Neural progenitor cell (in vitro differentiated cells): ENCODE measurements at places on chromosomes 12 and 14. TPM values are rescaled to one million over a fixed set of nuclear protein-coding genes. Genes with fewer than 3 reads are reported as not detected.

TPPP2 gene
- not detected in 2 replicates for total RNA-seq

KRT74 gene
- not detected in 2 replicates for total RNA-seq

- no peaks in the 10 kb centered on the region for H3K27me3 ChIP-seq
- DNase-seq = no peak
- H3K4me3 ChIP-seq = no peak overlapping the region
- H3K36me3 ChIP-seq = no peaks in the 10 kb centered on the region
- H3K27ac ChIP-seq = no peak overlapping the region
- no peaks in the 10 kb centered on the region for H3K4me1 ChIP-seq
These were observed 219.1 kb downstream of the RPL10L start for GRCh38 chr14:46432516-46432915.

DNA sequence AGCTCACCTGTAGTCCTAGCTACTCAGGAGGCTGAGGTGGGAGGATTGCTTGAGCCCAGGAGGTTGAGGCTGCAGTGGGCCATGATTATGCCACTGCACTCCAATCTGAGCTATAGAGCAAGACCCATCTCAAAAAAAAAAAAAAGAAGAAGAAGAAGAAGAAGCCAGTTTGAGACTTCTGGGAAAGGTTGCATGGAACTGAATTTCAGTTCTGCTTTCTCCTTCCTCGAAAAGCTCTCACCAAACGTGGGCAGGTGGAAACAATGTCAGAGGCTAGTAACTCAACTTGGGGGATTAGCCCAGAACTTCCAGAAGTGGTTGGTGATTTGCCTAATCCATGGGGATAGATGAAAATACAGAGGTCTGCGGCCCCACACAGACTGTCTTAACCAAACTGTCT, 18.7 kb downstream of the FLVCR2 start:
- H3K27me3 ChIP-seq = no peaks in the 10 kb centered on the region
- H3K4me1 ChIP-seq = no peaks in the 10 kb centered on the region
- H3K4me3 ChIP-seq = no peak overlapping the region
- H3K27ac ChIP-seq = no peak overlapping the region
- no peaks in the 10 kb centered on the region for H3K36me3 ChIP-seq

DNA sequence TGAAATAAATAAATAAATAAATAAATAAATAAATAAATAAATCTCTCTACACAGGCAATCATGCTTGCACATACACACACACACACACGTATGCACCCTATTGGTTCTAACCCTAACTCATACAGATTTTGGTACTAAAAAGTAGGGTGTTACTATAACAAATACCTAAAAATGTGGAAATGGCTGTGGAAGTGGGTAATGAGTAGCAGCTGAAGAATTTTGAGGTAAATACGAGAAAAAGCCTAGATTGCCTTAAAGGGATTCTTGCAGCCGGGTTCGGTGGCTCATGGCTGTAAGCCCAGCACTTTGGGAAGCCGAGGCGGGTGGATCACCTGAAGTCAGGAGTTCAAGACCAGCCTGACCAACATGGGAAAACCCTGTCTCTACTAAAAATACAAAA, 15.7 kb upstream of the SLC2A3 start:
- no peaks in the 10 kb centered on the region for H3K36me3 ChIP-seq
- no peak for DNase-seq
- no peak overlapping the region for H3K27ac ChIP-seq
- H3K4me1 ChIP-seq = no peaks in the 10 kb centered on the region
- H3K27me3 ChIP-seq = no peaks in the 10 kb centered on the region

DNA sequence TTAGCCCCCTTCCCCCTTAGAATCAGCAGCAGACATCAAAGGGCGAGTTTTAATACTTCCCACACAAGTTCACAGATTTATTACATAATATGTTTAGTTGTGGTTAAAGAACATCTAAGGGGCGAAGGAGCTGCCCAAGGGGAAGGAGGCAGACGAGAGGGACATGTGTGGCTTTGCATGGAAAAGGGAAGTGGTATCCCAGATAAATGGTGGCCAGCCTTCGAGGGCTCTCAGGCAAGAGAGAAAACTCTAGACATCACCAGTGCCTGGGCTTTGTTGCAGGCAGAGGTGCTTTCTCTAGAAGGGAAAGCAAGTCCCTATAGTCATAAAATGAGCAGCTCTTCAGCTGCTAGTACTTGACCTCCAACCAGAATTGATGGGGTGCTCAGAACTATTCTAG, 121.2 kb downstream of the CACNA1C start:
- H3K36me3 ChIP-seq = no peaks in the 10 kb centered on the region
- peaks cover 20% of the 10 kb centered on the region for H3K4me1 ChIP-seq
- H3K4me3 ChIP-seq = no peak overlapping the region
- H3K27me3 ChIP-seq = no peaks in the 10 kb centered on the region
- H3K27ac ChIP-seq = no peak overlapping the region
- DNase-seq = no peak

DNA sequence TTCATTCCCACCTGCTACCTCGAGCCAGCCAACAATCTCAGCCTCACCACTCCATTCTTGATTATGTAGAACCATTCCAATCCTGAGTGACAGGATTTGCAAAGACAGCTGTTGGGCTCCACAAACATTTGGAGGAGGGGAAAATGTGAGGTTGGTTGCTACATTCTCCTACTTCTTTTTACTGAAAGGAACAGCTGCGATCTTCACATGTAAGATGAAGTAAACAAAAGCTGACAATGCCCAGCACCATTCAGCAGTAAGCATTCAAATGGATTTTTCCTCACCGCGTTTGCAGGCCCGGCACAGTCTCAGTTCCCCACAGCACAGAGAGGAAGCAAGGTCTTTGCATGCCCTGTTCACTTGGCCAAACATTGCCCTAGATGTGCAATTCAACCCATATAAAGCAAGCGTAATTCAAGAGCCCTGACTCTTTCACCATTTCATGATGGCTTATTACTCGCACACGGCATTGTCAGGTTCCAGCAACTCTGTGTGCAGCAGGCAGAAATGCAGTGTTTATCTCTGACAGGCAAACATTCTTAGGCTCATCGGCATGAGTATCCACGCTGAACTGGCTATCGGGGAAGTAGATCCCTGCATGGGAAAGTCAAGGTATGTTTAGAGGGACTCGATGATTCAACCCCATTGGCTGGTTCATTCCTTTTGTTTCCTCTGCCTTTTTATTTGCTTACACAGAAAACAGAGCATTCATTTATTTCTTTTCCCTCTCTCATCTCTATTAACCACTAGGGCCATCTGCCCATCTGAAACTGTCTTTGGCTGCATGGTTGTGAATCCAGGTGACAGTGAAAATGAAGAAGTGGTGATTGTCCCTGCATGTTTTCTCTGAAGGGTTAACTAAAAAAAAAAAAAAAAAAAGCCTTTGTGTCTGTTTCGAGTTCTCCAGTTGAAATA, 236.1 kb upstream of the PLEKHG7 start:
- no peaks in the 10 kb centered on the region for H3K27me3 ChIP-seq
- peak overlapping the region; percentile 67 for H3K27ac ChIP-seq
- DNase-seq = peak; percentile 71

DNA sequence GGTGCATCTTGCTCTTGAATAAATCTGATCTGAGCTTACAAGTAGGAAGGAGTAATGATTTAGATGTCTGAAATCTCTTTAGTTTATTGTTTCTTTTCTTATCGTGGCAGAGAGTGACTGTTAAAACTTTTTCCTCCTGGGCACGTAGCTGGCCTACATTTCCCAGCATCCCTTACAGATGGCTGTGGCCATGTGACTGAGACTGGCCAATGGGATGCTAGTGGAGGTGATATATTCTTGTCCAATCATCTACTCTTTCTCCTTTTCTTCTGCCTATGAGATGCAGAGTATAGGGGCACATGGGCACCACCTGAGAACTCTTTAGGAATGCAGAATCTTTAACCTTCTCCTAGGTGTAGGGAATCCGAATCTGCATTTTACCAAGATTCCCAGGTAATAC, 237.3 kb downstream of the RGS6 start:
- no peak for DNase-seq
- no peak overlapping the region for H3K27ac ChIP-seq
- H3K4me1 ChIP-seq = no peaks in the 10 kb centered on the region

GRCh38 chr12:87171356-87171755, 857.8 kb downstream of the C12orf50 start:
- no peaks in the 10 kb centered on the region for H3K4me1 ChIP-seq
- H3K27ac ChIP-seq = no peak overlapping the region
- no peaks in the 10 kb centered on the region for H3K27me3 ChIP-seq

GRCh38 chr14:28755198-28755815, 11.3 kb upstream of the FOXG1 start:
- H3K4me1 ChIP-seq = peaks cover 15% of the 10 kb centered on the region
- no peak overlapping the region for H3K27ac ChIP-seq
- no peaks in the 10 kb centered on the region for H3K36me3 ChIP-seq
- peaks cover 85% of the 10 kb centered on the region for H3K27me3 ChIP-seq
- no peak overlapping the region for H3K4me3 ChIP-seq

DNA sequence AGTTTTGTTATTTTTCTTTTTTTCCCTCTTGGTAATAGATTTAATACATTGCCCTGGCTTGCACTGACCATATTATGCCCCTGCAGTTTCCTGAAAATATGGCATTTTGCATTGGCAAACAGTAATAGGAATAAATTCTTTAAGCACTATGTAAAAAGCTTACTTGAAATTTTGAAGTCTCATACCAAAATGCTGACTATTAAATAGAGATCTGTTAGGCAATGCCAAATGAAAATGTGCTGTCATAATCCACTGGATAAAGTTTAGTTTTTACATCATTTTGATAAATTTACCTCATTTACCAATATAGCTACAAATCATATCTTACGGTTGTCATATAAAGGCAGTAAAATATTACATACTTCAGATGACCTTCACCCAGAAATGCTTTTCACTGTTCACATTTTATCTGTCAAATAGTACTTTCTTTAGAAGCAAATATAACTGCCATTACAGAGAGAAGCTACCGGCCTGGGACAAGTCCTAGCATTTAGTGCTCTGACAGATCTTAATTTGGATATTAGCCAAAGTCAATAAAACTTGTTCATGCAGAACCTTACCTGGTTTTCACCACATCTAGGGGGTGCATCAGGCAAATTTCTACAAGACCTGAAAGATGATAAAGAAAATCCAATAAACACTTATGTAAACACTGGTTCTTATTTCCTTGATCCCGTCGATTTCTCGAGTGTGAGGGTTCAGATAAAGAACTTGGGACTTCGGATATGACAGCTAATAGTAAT, 212.9 kb downstream of the PAX9 start:
- no peaks in the 10 kb centered on the region for H3K27me3 ChIP-seq
- no peaks in the 10 kb centered on the region for H3K4me1 ChIP-seq
- no peaks in the 10 kb centered on the region for H3K36me3 ChIP-seq
- no peak overlapping the region for H3K27ac ChIP-seq
- no peak overlapping the region for H3K4me3 ChIP-seq

- no peaks in the 10 kb centered on the region for H3K4me1 ChIP-seq
- H3K27ac ChIP-seq = peak overlapping the region; percentile 13
- H3K4me3 ChIP-seq = no peak overlapping the region
- DNase-seq = no peak
These were observed 41.0 kb downstream of the TRAF3 start for GRCh38 chr14:102817942-102818940.

DNA sequence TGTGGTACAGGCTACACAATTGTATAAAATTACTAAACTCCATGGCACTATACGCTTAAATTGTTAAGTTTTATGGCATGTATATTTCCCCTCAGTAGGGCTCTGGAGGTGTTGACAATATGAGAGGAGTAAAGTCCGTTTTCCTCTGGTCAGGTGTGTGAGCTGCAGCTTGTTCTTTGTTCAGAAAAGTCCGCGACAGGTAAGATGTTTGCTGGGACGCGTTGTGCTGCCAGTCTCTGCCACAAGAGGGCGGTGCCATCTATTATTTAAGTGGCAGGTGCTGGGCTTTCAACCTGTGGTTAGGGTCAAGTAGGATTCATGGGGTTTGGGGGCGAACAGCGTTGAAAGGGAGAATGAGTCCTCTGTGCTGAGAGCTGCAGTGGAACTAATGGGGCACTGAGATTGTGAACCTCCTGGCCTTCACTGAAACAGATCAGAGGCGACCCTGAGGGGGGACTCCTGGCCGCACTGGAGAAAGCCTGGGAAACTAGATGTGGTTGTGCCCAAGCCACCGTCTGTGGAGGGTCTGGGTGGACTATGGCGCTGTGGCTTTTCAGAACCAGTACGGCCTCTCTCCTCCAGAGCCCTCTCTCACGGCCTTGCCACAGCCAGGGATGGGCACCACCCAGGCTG, 179.0 kb downstream of the SLC15A4 start:
- peaks cover 9% of the 10 kb centered on the region for H3K4me1 ChIP-seq
- H3K36me3 ChIP-seq = no peaks in the 10 kb centered on the region
- H3K27me3 ChIP-seq = peaks cover 11% of the 10 kb centered on the region
- H3K4me3 ChIP-seq = no peak overlapping the region
- DNase-seq = peak; percentile 69

GRCh38 chr14:93033983-93034670, 81.6 kb downstream of the ITPK1 start:
- no peaks in the 10 kb centered on the region for H3K36me3 ChIP-seq
- no peak overlapping the region for H3K27ac ChIP-seq
- DNase-seq = peak; percentile 54
- peaks cover 58% of the 10 kb centered on the region for H3K4me1 ChIP-seq
- H3K27me3 ChIP-seq = no peaks in the 10 kb centered on the region

- peaks cover 7% of the 10 kb centered on the region for H3K4me1 ChIP-seq
- H3K27ac ChIP-seq = no peak overlapping the region
These were observed 72.3 kb upstream of the TMX1 start for GRCh38 chr14:51167587-51168214.

DNA sequence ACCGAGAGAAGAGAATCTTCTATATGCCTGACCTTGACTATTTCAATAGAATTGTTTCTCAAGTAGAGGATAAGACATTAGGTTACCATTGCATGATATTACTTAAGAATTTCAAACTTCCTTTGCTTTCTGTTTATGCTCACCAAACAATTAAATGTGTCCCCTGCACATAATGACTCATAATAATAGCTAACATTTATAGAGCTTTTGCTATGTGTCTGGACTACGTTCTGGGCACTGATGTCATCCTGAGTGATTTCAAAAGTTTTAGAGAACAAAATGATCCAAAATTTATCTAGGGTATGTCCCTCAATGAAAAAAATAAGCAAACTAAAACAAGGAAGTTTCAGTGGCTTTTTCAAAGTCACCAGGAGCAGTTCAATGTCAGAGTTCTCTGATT, 38.8 kb downstream of the SLC15A5 start:
- no peaks in the 10 kb centered on the region for H3K36me3 ChIP-seq
- H3K4me1 ChIP-seq = no peaks in the 10 kb centered on the region
- DNase-seq = no peak
- no peaks in the 10 kb centered on the region for H3K27me3 ChIP-seq
- no peak overlapping the region for H3K4me3 ChIP-seq

GRCh38 chr12:58873496-58873895, 46.8 kb downstream of the LRIG3 start:
- no peak for DNase-seq
- no peaks in the 10 kb centered on the region for H3K27me3 ChIP-seq
- H3K4me1 ChIP-seq = no peaks in the 10 kb centered on the region

DNA sequence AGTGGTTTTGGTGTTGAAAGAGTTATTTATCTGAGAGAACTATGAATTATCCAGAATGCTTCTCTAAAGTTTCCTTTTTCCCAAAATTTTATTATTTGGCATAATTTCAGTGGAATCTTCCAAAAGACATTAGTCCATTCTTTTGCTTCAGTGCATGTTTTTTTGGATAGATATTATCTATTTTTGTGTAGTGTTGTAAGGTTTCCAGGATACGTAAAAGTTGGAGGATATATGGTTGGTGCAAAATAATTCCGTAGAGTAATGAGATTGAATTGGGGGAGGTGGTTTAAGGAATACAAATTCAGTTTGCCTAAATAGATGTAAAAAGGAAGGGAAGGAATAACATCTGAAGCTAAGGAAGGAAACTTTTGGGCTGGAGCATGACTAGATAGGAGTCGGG, 186.6 kb downstream of the RGS6 start:
- H3K27me3 ChIP-seq = no peaks in the 10 kb centered on the region
- DNase-seq = no peak
- peaks cover 5% of the 10 kb centered on the region for H3K4me1 ChIP-seq
- H3K27ac ChIP-seq = no peak overlapping the region
- H3K36me3 ChIP-seq = no peaks in the 10 kb centered on the region
